CD4-positive, alpha-beta T cell treated with Interleukin-4 for 1 hour (primary cell): ENCODE measurements at places on chromosomes 6 and 20.
A peak's percentile ranks its signal among the peaks of the same experiment; 100 is the strongest.

- no peak for DNase-seq
These were observed 143.4 kb upstream of the MYLIP start for GRCh38 chr6:15985379-15985959.

GRCh38 chr6:154127657-154128056, 88.6 kb downstream of the OPRM1 start:
- no peak for DNase-seq

DNA sequence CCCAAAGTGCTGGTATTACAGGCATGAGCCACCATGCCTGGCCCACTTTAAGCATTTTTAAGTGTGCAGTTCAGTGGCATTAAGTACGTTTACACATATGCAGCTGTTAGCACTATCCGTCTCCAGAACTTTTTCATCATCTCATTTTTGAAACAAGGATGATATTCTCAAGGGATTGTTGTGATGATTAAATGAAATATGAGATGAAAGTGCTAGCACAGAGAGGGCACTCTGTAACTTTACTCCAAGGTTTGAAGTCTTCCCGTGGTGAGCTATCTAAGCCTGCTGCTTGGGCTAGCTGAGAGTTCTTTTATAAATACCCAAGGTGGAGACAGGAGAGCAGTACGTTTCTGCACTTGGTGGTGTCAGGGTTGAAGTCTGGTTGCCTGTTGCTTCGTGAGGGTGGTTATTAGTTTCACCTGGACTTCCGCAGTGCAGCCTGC, 6.6 kb downstream of the TM9SF4 start:
- DNase-seq: no peak

DNA sequence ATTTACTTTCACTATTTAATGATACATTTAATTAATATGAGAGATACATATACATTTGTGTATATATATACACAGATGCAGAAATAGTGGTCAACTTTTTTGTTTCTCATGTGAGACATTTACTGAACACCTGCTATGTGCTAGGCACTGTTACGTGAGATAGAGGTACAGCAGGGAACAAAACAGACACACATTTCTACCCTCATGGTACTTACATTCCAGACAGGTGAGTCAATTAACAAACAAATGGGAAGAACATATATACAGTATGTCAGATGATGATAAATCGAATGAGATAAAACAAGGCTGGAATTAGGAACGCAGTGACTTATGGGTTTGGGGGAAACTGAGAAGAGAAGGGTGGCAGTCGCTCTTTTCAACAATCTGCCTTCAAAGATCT, 5.1 kb downstream of the TFB1M start:
- no peak for DNase-seq

DNA sequence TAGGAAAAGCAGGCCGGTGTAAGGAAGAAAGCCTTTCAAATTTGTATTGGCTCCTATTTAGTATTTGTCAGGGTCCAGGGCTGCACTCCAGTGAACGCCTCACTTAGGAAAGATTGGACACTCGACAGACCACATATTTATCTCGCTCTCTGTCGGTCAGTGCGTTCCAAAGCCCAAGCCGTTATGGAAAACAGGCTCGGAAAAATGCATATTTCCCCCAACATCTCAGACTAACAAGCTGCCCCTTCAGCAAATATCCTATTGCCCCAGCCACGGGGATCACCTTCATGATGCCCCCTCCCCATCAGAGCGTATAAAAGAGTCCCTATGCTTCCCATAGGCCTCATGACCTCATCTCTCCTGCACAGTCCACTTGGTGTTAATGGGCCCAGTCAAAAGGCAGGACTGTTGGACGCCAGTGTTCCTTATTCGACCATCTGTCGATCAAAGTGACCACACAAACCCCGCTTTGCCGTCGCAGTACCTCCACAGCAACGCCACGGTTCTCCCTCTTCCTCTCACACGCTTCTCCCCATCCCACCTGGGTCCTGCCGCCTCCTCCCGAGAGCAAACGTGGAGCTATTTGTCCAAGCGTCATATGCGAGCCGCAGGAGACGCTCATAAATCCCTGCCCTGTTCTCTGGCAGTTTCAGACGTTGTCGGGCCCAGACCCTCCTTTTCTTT, 63.3 kb downstream of the NPEPL1 start:
- no peak for DNase-seq

DNA sequence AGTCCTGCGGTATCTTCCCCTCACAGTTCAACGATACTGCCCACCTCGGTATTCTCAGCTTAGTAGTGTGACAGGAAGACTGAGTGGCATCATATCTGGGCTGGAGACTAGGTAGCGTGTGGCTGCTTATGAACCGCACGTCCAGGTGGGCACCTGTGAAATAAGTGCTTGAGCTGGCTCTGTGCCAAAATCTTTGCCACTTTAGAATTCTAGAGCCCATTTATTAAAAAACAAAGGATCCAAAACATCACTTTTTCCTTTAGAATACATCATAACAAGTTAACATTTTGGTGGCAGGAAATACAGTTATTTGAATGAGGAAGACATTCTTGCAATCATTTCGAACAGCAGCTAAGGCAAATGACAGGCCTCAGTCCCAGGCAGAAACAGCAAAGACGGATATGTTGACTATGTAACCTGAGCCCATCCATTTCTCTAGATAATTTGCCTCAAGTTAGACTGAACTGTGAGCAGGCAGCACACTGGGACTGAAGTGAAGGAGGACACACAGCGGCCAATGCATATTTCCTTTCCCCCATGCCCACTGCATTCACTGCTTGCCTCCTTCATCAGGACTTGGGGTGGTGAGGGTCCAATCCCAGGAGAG, 136.6 kb downstream of the GMDS start:
- no peak for DNase-seq

DNA sequence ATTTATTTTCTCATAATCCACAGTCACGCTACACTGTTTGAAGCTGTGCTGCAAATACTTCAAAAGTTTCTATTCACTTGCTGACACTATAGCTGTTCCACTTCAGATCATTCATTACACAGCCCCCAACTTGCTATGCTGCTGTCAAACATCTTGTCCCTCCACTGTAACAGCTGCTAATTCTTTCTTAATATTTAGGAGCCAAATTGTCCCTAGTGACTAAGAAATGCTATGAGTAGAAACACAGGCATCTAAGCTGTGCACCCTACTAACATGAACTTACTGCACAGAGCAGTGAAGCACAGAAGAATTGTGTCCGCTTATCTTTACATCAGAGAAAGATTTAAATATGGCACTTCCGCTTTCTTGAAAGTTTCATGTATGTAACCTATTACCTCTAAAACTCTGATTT, 91.3 kb downstream of the PDE10A start:
- DNase-seq: no peak

- DNase-seq: no peak
These were observed 13.9 kb downstream of the CEP43 start for GRCh38 chr6:167013067-167013466.

GRCh38 chr6:314377-314776, 22.1 kb downstream of the DUSP22 start:
- no peak for DNase-seq

DNA sequence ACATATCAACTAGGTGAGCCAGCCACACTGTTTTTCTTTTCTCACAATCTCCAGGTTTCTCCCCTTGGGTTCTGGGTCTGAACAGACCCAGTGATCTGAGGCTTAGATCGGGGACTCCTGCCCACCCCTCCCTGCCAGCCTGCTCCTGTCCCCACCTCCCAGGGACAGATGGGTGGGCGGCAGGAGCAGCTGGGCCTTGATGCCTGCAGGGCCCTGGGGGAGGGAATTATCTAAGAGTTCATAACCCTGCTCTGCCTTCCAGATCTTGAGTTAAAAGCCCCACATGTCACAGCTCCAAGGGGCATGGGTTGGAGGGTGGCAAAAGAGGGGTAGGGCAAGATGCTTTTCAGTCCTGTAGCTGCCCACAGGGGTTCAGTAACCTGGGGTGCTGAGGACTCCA, 5.2 kb upstream of the XKR7 start:
- DNase-seq: no peak

- DNase-seq: no peak
These were observed at the start of gene SCUBE3 for GRCh38 chr6:35213824-35214756. Gene SCUBE3, plus strand, starts transcription at chr6:35213956. Its CDS starts 463 bp downstream, at chr6:35214419.

DNA sequence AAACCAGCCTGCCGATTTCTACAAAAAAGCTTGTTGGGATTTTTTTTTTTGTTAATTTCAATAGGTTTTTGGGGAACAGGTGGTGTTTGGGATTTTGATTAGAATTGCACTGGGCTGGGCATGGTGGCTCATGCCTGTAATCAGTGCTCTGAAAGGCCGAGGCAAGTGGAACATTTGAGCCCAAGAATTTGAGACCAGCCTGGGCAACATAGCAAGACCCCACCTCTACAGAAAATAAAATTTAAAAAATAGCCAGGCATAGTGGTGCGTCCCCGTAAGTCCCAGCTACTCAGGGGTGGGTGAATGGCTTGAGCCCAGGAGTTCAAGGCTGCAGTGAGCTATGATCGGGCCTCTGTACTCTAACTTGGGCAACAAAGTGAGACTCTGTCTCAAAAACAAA, 40.5 kb upstream of the ASF1A start:
- DNase-seq: no peak

GRCh38 chr20:45105317-45105716, 4.4 kb upstream of the KCNS1 start:
- DNase-seq: no peak

DNA sequence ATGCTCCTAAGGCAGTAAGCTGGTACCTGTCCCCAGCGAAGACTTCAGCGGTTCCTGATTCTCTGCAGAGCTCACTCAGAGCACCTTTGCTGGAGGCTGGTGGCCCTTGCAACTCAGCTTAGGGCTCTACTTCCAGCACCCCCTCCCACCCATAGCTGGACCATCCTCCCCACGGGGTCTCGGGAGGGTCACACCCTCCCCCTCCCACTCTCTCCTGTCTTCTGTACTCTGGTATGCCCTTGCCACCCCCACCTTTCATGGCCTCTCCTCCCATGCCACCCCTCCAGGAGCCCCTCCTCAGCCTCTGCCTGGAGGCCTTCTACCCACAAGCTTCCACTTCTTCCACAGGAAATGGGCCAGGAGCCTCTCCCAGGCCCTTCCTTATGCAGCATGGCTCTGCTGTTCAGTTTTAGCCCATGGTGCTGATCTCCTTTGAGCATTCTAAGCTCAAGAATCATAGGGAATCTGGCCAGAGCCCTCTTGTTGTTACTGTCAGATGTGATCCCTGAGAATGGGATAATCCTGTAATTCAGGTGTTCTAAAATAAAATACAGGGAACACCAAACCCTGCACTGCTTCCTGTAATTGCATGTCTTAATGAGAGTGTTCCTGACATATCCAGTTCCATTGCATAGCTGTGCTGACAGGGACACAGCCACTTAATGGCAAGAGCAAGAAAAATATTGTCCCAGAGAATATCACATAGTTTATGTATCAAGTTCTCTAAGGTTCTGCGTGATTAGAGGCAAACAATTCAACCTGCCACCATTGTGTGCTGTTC, 142.1 kb downstream of the SYNDIG1 start:
- DNase-seq: no peak

GRCh38 chr20:19995220-19995863, 21.8 kb upstream of the NAA20 start:
- DNase-seq: peak; percentile 48

DNA sequence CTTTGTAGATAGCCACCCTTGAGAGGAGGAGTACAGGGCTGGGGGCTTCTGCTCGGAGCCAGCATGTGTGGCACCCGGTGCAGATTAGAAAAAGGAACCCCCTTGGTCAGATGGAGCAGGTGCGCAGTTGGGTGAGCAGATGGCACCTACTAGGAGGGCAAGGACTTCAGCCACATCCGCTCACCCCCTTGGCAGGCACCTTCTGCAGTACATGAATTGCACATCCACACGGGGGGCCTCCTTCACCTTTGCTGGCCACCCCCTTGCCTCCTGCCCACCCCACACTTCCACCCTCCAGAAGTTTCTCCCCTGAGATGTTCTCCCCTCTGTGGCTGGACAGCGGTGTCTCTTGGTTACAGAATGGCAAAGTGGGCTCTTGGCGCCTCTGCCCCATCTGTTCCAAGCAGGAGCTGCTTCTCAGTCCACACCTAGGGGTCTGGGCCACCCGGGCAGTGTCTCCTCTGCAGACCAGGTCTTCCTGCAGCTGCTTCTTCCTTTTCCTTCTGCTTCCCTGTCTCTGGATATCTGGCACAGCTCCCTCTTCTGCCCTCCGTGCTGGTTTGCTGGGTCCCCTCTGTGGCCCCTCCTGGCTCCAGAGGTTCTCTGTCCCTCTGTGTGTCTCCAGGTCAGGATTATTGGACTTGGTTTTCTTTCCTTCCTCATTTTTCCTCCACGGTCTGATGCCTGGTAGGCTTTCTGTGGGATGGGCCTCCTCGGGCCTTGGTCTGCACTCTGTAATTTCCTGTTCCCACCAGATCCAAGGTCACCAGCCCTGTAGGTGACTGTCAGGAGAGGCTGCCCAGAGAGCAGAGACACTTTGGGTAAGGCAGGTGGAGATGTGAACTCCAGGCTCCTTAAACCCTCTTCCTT, 4.1 kb downstream of the MDFI start:
- no peak for DNase-seq

- DNase-seq: peak; percentile 77
These were observed 99.1 kb downstream of the HIVEP2 start for GRCh38 chr6:142845624-142846458.

DNA sequence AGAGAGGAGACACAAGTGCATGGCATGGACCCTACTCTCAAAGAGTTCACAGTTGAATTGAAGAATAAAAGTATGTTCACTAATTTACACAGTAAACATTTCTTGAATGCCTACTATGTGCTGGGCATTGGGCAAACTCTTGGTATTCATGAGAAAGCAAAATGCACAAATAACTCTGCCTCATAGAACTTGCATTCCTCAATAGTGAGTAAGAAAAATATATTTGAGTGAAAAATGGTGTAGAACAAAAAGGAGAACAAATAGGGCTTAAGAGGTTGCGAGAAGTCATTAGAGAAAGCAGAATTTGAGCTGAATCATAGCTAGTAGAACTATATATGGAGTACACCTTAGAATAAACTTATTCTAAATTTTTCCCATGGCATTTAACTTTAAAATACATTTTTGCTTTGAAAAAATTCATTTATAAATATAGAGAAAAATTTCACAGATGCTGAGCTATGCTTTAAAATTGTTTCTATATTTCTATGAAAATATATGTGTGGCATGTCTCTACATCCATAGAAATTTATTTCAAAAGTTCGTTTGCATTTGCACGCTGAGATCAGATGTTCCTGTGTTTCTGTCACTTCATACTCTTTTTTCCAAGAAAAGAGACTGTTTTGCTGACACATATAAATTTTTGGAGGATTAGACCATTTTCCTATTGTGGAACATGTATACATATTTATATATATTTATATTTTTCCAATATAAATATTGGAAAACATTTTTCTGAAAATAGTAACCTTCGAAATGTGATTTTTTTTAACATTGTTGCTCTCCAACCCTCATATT, 236.1 kb downstream of the KCNQ5 start:
- DNase-seq: no peak

- no peak for DNase-seq
These were observed 46.2 kb downstream of the TRAF3IP2 start for GRCh38 chr6:111559188-111560097.

- no peak for DNase-seq
These were observed 44.0 kb upstream of the TTPAL start for GRCh38 chr20:44431502-44432234.

- no peak for DNase-seq
These were observed 194.7 kb downstream of the NFATC2 start for GRCh38 chr20:51347831-51348230.
